ENCODE measurements at places on chromosomes 12 and 14. TPM values are rescaled to one million over a fixed set of nuclear protein-coding genes. Genes with fewer than 3 reads are reported as not detected.

The LMO3 gene
- total RNA-seq = not detected

The ATF1 gene
- 46.6 TPM for total RNA-seq

The NTN4 gene
- total RNA-seq = not detected

The GDF3 gene
- total RNA-seq = not detected

The KRT6B gene
- total RNA-seq = not detected

The SPTB gene
- 0.07 TPM for total RNA-seq

The KRT3 gene
- total RNA-seq = not detected

The PRB2 gene
- not detected for total RNA-seq

The TAS2R10 gene
- not detected for total RNA-seq

The MARS1 gene
- total RNA-seq = 345 TPM

The KLHL33 gene
- total RNA-seq = 0.54 TPM

The SPTSSA gene
- 11.1 TPM for total RNA-seq

The ASIC1 gene
- 17.3 TPM for total RNA-seq

The PCED1B gene
- total RNA-seq = 119 TPM
